Calu3 (cell line): ENCODE measurements at places on chromosomes 5 and 9.

GRCh38 chr5:77374686-77375085, 117.4 kb downstream of the WDR41 start:
- no peak for DNase-seq

- no peak for DNase-seq
Measured at GRCh38 chr9:71223953-71224538, 102.6 kb upstream of the TRPM3 start.

DNA sequence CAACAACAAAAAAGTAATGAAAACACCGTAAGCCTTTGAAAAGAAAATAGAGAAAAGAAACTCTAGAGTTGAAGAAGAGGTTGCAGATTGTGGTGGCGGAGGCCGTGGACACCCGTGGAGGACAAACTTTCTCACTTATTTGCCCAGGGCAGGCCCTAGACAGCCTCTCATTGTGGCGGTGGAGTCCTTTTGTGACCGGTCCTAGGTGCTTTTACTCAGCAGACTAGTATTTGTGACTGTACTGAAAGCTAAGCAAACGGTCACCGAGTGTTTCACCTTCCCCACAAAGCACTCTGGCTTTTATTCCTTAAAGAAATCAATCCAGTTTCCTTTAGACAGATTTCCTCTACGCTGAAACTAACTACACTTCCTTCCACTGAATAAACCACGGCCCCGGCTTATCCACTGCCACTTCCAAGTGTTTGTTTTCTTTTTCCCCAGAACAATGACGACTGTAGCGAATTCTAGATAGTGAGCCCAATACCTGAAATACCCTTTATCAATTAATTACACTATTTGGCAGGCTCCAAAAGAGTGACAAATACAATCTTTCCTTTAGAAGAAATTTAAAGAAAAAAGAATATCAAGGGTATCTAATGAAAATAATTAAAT, 210.2 kb upstream of the TARS1 start:
- DNase-seq = no peak

GRCh38 chr5:154221371-154221896, 30.9 kb downstream of the GALNT10 start:
- peak; percentile 65 for DNase-seq

GRCh38 chr9:38158628-38159027, 89.6 kb upstream of the SHB start:
- no peak for DNase-seq

GRCh38 chr9:125240649-125240999, 519 bp downstream of the HSPA5 start:
- DNase-seq = peak; percentile 12

GRCh38 chr5:178330791-178331404, 98.3 kb upstream of the PHYKPL start:
- no peak for DNase-seq

- DNase-seq = no peak
Measured at GRCh38 chr9:130220352-130220751, 45.2 kb upstream of the HMCN2 start.

GRCh38 chr5:66933066-66933465, 263.5 kb downstream of the CD180 start:
- no peak for DNase-seq

DNA sequence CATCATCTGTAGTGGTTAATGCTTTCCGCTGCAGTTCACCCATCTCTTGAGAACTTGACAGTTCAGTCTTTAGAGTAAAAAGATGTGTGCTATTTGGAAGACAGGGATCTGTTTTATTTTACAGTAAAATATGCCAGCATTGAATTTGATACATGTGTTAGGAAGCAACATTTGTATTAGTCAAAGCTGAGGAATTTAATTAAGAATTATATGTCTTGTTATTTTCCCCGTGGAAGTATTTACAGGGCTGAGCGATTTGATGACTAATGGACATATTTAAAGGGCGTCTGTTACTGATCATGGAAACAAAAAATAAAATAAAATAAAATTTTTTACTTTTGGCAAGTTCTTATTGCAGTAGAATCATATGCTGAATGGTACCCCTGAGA, 101.3 kb downstream of the PAM start:
- DNase-seq = no peak

- no peak for DNase-seq
Measured at GRCh38 chr5:9066349-9066748, 479.5 kb downstream of the SEMA5A start.

GRCh38 chr5:144028058-144028457, 142.4 kb downstream of the YIPF5 start:
- no peak for DNase-seq

- no peak for DNase-seq
Measured at GRCh38 chr5:91255396-91256141, 127.5 kb downstream of the ARRDC3 start.
